ENCODE measurements at places on chromosomes 5 and 9. TPM values are rescaled to one million over a fixed set of nuclear protein-coding genes. Genes with fewer than 3 reads are reported as not detected.

DNA sequence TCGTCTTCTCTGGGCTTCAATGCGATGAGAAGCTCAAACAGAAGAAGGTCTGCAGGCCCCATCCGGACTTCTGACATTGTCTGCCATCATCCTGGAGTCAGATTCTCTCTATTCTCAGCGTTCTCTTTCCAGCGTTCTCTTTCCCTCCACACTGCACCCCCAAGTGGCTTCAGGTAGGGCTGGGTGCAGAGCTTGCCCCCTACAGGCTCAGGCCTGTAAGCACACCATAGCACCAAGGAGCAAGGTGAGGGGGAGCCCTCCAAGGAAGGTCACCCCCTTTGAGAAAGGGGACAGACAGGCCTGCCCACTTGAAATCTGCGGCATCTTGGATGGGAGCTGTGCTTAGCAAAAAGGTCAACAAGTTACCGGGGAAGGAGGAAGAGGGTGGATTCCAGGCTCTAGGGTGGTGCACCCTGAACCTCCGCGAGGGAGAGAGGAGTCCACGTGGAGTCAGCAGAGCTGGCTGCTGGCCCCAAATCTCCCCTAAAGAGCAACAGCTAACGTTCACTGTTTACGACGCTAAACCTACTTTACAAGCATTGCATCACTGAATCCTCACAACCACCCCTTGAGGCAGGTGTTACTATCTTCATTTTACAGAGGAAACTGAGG is 27.5 kb downstream of the GPX3 start:
- no peak for DNase-seq

GRCh38 chr5:154086641-154087040 is 47.9 kb downstream of the MFAP3 start:
- DNase-seq: no peak

GRCh38 chr5:178360222-178360925 is 127.8 kb upstream of the PHYKPL start:
- DNase-seq: no peak

The SLC4A9 gene
- total RNA-seq: not detected

DNA sequence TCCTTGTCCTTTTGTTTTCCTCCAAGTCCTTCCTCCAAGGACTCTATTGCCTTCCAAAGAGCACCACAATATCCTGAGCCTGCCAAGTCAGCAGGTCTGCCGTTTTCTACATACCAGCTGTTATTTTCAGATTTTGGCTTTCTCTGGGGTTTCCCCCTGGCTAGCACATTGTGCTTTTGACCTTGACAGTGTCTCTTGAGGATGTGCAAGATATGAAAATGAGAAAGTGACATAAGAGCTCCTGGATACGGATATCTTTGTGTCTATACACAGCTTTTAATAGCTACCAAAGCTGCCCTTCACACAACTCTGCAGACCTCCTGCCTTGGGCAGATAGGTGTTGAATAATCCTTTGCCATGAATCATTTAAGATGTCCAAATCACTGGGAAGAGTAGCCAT is 67.0 kb downstream of the HAPLN1 start:
- DNase-seq: no peak

DNA sequence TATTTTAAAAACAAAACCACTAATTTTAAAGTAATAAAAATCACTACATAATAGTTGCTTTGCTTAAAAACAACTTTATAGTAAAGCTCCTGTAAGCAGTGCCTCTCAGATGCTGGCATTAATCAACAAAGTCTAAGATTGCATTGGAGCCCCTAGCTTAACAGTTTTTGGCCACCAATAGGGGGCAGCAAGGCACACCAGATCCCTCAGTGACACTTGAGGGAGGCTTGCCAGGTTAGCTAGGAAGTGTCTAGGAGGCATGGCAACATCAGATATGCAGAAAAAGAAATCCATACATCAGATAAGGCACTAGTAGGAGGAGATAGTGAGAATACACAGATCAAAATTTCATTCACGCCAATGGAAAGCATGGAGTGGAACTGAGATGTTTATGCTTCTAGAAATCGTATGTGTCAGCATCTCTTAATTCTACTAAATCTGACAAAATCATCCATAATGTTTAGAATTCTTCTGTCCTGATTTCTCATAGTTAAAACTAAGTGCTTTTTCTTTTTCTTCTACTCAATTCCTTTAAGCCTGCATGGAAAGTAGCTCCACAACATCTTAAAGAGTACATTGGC is 73.6 kb upstream of the PAM start:
- DNase-seq: peak; percentile 42

The DNAI1 gene
- total RNA-seq: not detected

The GZMA gene
- total RNA-seq: 1.7 TPM

The KCNN2 gene
- total RNA-seq: 0.81 TPM

The CKS2 gene
- total RNA-seq: 24.7 TPM

DNA sequence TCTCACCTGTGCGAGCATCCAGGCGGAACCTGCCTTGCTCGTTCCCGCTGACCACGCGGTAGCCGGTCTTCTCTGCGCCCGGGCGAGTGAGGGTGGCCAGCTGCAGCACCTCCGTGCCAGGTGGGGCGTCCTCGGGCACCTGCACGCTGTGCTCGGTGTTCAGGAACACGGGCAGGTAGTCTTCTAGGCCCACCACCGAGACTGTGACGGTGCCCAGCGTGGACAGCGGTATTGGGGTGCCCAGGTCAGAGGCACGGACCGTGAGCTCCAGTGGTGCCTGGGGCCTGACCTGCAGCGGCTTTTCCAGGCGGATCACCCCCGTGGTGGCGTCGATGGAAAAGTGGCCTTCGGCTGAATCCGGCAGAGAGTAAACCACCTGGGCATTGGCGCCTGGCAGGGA is 59.5 kb downstream of the FAT2 start:
- no peak for DNase-seq

DNA sequence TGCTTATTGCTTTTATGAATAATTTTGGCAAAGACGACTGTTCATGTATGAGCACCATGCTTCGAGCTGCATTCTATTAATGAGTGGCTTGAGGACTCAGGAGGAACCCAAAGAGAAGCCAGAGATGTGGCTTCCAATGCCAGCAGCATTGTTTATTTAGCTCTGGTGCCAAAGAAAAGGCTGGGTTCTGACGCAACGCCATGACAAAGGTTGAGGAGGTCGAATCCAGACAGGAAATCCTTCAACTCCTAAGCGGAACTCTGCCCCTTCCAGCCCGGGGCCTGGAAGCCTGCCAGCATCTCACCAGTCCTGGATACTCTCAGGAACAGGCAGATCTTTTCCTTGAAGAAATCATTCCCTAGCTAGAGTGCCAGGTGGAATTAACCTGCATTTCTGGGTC is 104.4 kb downstream of the ARHGAP26 start:
- peak; percentile 63 for DNase-seq

- no peak for DNase-seq
Measured at GRCh38 chr9:136117291-136117915, 1.3 kb downstream of the TMEM250 start.

The MLLT3 gene
- total RNA-seq: 15.2 TPM

- no peak for DNase-seq
Measured at GRCh38 chr5:44299394-44299793, 89.8 kb downstream of the FGF10 start.

GRCh38 chr9:99366621-99367020 is 144.5 kb downstream of the SEC61B start:
- DNase-seq: no peak

- DNase-seq: no peak
Measured at GRCh38 chr9:128819716-128820664, 1.7 kb downstream of the ENDOG start.

The GCNT4 gene
- 4.2 TPM for total RNA-seq

DNA sequence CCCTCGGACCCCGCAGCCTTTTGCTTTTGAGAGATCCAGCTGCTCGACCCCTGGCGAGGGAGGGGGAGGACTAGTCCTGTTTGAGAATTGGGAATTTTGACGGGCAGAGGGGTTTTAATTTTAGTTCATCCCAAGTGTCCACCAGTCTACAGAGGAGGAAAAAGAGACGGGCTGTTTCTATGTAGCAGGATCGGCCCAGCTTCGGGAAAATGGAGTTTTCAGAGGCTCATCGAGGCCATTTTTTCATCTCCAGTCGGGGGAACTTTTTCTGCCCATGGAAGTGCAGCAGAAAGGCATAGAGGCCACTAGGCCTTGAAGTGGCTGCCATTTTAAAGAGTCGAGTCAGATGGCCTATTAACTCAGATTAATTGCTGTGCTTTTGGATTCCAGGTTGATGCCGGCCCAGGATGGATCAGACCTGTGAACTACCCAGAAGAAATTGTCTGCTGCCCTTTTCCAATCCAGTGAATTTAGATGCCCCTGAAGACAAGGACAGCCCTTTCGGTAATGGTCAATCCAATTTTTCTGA is 1.2 kb downstream of the NSD1 start:
- no peak for DNase-seq

GRCh38 chr5:151741678-151742423 is 16.6 kb downstream of the ATOX1 start:
- no peak for DNase-seq

The TMEM215 gene
- total RNA-seq: not detected

DNA sequence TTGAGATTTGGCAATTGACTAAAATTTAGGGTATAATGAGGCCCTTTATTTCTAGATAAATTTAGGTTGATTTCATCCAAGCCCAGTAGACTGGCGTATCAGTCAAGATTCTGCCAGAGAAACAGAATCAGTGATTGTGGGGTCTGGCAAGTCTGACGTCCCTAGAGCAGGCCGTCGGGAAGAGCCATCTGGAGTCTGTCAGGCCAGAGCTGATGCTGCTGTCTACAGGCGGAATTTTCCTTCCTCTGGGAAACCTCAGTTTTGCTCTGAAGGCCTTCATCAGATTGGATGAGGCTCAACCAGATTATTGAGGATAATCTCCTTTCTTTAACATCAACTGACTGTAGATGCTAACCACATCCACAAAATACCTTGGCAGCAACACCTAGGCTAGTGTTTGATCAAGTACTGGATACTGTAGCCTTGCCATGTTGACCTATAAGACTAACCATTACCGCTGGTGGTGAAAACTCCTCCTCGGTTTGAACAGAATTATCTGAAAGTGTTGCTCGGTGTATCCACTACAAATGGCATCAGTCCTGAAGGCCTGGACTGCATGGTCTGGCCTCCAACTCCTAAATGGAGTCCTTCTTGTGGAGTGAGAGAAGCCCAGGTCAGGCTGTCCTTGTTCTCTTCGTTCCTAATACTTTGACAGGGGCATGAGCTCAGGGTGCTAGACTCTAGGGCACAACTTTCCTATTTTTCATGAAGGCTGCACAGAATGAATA is 83.2 kb upstream of the ANKH start:
- no peak for DNase-seq

DNA sequence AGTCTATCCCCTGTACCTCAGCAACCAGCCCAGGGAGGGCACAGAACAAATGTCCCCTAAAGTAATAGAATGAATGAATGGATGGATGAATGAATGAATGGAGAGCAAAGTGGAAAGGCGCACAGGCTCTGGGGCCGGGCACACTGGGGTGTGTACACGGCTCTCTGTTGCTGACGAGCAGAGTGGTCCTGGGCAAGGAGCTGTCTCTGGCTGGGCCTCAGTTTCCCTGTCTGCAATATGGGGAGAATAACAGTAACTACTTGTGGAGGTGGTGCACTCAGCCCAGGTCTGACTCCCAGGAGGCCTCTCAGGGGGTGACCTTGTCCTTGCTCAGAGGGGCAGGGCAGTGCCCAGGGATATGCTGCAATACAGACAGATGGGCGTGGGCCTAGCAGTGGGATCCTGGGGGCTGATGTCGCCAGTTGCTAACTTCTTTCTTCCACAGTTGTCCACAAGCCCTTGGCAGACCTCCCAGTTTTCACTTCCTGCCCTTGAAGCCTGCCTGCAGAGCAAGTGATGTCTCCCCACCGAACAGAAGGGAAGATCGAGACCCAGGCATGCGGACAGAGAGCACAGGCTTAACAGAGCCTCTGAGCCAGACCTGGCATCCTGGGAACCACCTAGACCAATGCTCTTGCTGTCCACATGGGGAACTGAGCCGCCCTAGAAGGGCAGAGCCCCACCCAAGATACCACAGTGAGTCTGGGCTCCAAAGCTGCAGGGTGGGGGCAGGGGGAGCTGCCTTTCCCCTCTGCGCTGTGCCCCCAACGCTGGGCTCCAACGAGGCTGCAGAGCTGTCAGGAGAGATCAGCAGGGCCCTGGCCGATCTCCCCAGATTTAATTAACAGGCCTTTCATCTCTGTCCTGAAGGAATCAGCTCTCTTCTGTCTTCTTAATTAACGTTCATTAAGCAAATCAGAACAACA is 13.6 kb upstream of the LAMC3 start:
- no peak for DNase-seq

DNA sequence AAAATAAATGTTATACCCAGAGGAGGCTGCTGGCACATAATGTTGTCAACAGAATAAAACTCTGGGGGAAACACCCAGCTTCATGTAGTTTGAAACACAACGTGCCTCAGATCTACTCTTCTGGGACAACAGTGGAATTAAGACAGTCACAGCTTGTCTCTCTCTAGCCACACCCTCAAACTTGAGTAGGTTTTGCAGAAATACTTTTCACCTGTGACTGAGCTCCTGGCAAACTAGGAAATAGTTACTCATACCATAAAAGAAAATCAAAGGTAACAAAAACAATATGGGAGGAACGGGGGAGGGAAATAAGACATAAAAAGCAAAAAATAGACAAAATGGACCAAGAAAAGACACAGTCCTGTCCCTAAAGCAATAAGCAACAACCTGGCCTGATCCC is 14.4 kb downstream of the ELAVL2 start:
- no peak for DNase-seq

- no peak for DNase-seq
Measured at GRCh38 chr9:93267091-93267541, 83.2 kb downstream of the WNK2 start.

DNA sequence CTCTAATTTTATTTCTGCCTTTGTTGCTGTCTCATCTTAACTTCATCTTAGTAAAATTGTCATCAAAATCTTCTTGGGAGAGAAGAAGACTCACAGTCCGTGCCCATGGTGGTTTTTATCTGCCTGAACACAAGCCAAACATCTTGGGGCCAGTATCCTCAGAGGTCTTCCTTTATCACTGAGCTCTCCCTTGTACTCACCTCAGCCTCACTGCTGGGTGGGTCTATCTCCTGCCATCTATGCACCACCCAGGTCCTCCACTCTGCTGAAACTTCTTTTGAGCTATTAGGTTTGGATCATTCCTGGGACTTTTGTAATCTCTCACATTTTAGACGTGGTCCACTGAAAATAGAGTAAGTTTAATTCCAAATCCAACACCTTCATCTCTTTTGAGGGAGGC is 116.3 kb upstream of the EPB41L4A start:
- DNase-seq: no peak

All from lower leg skin (tissue), 4 donors.